ENCODE measurements at places on chromosomes 12 and 14.
A peak's percentile ranks its signal among the peaks of the same experiment; 100 is the strongest.

DNA sequence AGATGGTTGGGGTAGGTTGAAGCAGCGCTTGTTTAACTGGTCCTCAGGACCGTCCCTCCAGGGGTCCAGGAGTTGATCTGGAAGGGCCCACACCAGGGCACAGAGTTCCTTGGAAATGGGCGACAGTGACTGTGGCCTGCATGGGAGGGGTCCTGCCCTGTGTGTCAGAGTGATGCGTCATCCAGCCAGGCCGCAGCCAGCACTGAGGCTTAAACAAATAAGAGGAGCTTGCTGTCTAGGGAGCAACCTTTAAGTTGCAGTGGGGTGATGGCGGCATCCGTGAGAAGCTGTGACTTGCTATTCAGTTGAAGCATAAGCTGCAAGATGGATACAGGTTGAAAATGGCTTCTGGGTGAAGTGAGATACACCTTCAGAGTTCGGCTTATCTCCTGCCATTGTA is 20.2 kb downstream of the DCAF4 start:
- DNase-seq: no peak

DNA sequence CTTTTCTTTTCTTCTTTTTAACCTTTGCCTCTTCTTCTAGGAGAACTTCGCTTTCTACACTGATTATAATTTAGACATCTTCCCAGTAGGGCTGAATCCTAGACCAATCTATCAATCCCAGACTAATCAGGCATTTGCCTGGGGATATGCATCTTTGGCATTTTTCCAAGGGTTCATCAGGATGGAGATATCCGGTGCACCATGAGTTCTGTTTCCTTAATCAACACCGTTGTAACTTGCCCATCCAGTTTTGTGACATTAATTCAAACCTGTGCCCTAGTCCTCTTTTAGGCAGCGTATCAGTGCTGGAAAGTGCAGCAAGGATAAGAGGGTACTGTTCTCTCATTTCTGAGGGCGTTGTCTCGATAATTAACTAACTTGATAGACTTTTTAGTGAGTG is 617 bp upstream of the MGP start:
- DNase-seq: no peak

DNA sequence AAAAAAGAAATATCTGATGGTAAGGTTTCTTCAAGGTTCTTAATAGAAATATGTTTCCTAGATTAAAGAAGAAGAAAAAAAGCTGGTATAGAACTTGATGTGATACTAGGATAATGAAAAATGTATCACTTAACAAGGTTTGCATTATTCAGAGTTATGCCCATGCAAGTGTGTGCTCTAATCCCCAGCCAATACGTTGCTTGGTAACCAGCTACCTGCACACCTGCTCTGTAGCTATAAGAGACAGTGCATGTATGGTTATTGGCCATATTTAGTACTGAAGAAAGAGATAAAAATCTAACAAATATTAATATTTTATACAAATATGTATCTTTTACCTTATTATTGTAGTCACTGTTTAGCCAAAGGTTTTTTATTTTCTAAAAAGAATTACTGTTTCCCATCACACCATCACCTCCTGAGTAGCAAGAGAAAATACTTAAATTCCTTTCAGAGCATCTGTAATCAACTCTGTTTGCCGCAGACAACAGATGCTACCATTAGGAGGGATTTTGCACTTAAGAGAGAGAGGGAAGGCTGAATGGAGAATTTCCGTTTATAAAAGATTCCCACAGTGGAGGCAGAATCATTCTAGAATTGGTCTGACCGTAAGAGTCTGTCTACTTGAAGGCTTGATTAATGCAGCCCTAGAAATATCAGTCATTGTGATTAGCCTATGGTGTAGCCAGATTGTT is 115.6 kb downstream of the NEDD1 start:
- DNase-seq: no peak

GRCh38 chr12:52585946-52586345 is 12.3 kb upstream of the KRT74 start:
- no peak for DNase-seq

- no peak for DNase-seq
These were observed 42.0 kb downstream of the TRAF3 start for GRCh38 chr14:102819176-102819628.

DNA sequence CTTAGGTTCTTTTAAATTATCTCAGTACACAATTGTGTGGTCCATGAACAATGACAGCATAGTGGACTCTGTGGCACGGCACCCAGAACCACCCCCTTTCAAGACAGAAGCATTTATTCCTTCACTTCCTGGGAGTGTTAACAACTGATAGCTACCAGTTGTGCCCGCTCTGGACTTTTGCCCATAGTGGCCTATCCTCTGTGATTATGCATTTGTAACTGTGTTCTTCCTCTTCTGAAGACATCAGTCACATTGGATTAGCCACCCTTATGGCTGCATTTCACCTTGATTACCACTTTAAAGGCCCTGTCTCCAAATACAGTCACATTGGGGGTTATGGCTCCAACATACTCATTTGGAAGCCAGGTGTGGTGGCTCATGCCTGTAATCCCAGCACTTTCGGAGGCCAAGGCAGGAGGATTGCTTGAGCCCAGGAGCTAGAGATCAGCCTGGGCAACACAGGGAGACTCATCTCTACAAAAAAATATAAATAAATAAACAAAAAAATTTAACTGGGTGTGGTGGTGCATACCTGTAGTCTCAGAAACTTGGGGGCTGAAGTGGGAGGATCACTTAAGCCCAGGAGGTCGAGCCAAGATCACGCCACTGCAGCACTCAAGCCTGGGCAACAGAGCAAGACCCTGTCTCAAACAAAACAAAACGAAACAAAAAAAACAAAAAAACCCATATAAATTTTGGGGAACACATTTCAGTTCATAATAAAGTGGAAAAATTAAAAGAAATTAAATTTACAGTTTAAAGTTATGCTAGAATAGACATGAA is 27.6 kb upstream of the PHC1 start:
- no peak for DNase-seq

- no peak for DNase-seq
These were observed 66.7 kb upstream of the ATP2B1 start for GRCh38 chr12:89775063-89775985.

- peak; percentile 69 for DNase-seq
These were observed 19.0 kb downstream of the SSH1 start for GRCh38 chr12:108838194-108839017.

- no peak for DNase-seq
These were observed 88.4 kb downstream of the C12orf75 start for GRCh38 chr12:105418821-105419291.

GRCh38 chr14:58054100-58054499 is 97.9 kb downstream of the ARMH4 start:
- no peak for DNase-seq

DNA sequence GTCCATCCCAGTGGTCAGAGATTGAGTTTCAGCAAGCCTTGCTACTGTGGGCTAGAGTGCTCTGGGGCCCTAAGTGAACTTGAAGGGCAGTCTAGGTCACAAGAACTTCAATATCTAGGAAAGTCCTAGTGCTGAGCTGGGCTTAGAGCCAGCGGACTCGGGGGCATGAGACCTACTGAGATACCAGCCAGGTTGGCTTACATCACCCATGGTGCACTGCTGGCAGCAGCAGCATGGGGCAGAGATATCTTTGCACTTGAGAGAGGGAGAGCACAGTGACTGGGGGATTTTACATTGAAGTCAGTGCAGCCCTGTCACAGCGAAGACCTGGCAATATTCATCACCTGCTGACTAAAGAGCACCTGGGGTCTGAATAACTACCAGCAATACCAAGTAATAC is 158.3 kb upstream of the PRKD1 start:
- no peak for DNase-seq

DNA sequence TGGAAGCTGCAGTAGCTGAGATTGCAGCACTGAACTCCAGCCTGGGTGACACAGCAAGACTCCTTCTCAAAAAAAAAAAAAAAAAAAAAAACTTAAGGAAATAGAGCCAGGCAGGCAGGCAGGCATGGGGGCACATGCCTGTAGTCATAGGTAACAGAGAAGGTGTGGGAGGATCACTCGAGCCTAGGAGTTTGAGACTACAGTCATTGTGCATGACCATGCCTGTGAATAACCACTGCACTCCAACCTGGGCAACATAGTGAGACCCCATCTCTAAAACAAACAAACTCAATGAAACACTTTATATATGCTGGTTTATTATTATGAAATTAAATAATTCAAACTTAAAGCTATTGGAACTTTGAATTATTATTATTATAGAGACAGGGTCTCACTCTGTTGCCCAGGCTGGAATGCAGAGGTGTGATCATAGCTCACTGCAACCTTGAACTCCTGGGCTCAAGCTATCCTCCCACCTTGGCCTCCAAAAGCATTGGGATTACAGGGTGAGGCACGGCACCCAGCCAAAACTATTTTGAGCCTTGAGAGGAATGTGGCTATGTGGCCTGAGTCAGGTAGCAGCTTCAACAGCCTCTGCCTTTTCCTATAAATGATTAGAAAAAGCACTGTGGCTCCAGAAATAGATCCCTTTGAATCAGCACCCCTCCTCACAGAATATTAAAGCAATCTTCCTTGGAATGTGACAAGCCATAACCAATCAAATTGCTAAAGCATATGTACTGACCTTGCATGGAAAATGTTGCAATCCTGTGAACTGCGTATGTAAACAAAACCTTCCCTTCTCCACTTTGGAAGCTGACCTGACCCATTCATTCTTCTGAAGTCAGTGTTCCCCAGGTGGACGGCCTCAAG is 34.7 kb upstream of the YY1 start:
- no peak for DNase-seq

DNA sequence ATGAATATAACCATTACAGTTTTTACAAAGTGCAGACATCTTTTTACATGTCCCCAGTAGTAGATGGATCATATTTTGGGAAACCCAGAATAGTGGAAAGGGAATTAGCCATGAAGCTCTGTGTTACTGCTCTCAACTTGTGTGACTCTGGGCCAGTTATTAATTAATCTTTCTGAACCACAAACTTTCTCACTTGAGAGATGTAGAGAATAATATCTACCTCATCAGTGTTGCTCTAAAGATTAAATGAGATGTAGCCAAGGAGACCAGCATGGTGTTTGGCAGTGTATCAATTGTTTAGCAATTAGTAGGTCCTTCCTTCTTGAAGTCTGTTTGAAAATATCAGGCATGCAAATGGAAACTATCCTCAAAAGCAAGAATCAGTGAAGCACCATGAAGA is 169.2 kb downstream of the TMTC2 start:
- no peak for DNase-seq

- no peak for DNase-seq
These were observed 44.3 kb upstream of the STK38L start for GRCh38 chr12:27199638-27200300.

DNA sequence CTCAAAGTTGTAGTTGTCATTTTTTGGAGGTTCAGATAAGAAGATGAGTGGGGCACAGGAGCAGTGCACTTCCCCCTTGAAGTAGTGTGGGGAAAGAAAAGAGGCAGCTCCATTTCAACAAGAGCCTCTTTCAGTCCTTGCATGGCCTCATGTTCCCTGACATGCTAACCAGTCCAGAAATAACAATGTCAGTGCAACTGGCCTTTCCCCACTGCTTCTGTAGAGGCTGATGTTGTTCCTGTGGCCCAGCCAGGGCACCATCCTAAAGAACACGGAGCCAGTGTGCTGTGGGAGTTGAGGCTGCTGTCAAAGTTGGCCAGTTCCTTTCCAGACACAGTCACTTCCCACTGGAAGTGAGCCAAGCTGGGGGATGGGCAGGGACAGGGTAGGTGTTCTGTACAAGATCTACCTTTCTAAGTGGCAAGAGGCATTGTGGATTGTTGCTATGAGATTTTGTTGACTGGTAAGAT is 77.7 kb upstream of the SLC38A2 start:
- DNase-seq: peak; percentile 23

DNA sequence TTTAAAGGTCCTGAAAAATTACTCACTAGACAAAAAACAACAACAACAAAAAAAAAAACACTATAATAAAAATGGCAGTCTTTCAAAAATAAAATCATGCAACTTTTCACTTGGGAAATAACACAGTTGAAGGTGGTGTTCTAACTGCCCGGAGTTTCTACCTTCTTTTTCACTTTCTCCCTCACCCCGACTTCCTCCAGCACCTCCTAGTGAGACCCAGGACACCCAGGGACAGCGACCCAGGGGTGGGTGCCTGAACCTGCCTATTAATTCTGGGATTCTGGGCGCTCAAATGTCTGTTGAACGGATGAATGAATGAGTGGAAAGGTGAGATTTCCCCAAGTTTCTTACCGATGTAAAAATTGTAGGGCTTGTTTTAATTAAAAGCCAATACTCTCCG is 2.0 kb upstream of the FZD10 start:
- no peak for DNase-seq

- peak; percentile 54 for DNase-seq
These were observed 78.3 kb upstream of the BDKRB2 start for GRCh38 chr14:96126339-96126782.

DNA sequence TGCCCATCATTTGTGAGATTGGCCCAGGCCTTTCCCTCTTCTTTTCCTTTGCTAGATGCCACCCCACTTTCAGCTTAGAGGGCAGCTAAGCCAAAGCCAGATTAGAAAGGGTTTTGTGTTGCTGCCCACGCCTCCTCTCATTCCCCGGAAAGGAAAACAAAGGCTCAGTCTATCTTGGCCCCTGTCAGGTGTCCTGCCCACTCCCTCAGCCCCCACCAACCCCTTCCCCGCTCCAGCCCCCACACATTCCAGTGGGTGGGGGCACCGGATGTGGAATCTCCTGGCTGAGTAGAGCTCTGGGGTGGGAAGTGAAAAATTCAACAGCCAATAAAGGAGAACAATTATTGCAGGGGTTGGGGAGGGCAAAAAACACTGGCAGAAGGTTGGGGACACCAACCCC is 2.2 kb downstream of the BLOC1S1 start:
- DNase-seq: no peak

GRCh38 chr12:127290251-127290650 is 976.7 kb upstream of the TMEM132C start:
- no peak for DNase-seq

DNA sequence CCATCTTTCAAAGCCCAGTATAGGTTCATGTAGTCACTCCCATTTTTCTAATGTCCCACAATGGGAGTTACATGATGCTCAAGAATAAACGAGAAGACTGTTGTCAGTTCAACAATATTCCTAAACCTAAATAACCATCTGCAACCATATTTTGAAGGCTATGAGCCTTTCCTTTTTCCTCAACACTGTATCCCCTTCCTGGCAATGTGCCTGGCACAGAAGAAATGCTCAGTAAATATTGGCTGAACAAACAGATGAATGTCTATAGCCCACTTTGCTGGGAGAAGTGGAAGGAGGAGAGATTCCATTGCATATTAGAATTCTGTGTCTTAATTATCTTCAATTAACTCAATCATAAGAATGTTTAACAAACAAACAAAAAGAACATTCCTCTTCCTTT is 6.1 kb downstream of the ARMH4 start:
- no peak for DNase-seq

GRCh38 chr14:85483037-85483436 is 46.9 kb upstream of the FLRT2 start:
- DNase-seq: no peak

- DNase-seq: no peak
These were observed 387.9 kb downstream of the NELL2 start for GRCh38 chr12:44488180-44488579.
